Activated T-cell treated with anti-CD3 and anti-CD28 coated beads, Interleukin-2, amount 50 U/mL, for 1 hour (primary cell): ENCODE measurements at places on chromosomes 16 and 17.

DNA sequence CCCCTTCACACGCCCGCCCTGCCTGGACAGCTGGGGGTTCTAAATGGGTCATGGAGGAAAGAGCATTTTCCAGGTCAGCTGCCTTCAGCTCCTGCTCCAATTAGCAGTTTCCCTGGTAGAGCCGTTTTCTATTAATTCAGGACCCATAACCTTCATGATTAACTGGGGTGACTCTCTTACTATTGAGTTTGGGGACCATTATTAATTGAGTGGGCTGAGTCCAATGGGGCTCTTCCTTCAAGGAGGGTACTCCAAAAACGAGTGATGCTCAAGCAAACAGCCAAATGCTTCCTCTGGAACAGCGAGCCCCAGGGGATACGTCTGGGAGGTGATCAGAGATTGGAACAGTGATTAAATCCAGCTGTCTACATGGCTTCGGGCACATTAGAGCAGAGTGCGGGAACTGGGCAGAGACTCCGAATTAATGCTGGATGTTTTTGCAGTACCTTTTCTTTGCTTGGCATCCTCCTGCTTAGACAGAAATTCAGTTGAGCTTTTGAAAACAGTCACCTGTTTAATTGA, 68.1 kb upstream of the CACNG3 start:
- DNase-seq, result no peak

DNA sequence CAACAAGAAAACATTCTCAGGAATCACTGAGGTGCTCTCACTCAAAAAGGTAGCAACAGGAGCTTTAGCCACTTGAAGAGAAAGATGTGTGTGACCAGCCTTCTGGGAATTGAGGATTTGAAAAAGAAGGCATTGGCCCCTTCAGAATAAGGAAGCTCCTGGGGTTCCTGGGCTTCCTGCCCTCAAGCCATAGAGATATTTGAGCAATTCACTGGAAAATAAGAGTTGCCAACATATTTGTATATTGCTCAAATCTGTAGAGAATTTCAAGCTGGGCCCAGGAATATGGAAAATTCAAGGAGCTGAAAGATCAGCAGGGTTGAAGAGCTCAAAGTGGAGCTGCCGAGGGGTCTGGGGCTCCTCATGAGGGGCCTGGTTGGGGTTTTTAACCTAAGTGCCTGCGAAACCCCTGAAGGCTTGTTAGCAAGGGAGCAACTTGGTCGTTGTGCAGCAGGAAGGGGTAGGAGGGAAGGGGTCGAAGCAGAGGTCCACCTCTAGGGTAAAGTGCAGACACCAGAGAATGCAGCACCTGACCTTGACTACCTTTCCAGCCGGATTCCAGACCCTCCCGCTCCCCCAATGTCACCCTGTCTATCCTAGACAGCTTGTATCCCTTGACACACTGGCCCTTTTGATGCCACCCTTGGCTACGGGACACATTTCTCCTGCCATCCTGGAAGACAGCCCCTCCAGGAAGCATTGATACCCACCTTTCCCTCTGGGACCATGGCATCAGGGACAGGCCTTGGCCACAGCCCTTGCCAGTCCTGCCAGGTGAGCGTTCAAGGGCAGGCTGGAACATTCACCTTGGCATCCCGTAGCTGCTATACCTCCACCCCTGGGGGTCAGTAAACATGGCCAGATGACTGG, 67.6 kb upstream of the SREBF1 start:
- DNase-seq, result no peak

- no peak for DNase-seq
Measured at GRCh38 chr17:32570081-32570396, 83.2 kb downstream of the CDK5R1 start.

GRCh38 chr17:77498091-77498741, 357.4 kb downstream of the SEC14L1 start:
- no peak for DNase-seq

DNA sequence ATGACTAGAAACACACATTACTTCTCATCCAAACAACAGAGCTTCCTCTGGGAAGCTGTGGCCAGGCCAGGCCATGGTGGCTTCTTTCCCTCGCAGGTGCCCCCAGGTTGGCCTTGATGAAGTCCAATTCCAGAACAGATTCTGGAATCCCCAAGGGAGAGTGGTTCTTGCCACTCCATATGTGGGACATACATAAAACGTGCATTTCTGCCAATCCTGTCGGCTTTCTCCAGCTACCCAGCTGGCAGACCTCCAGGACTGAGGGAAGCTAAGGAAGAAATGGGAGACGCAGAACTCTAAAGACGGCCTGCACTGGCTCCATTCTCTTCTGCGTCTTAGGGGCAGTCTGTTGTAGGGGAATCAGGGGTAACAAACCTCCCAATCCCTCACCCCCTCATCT, 219.2 kb upstream of the CDH5 start:
- no peak for DNase-seq

DNA sequence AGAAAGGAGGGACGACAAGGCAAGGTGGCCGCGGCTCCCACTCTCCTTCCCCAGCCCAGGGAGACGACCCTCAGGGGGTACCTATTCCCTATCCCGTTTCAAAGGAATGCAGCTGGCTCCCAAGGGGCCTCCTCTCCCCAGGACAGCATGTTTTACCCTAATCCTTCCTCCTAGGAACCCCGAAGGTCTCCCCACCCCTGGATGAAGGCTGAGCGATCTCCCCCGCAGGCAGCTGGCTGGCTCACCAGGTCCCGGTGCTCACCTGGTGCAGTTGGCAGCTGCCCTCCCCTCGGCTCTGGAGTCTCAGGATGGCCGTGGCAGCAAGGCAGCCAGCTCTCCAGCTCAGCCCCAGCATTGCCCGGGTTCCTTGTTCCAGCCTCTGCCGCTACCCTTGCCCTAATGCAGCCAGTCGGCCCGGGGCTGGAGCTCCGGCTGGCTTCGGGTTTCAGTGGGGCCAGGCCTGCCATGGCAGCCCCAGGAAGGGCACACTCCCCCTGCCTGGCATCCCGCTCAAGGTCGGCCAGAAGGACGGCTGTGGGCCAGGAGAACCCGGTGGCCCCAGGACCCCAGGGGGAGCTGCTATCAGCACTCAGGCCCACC, 4.6 kb downstream of the CLUH start:
- DNase-seq, result no peak

- no peak for DNase-seq
Measured at GRCh38 chr17:68461589-68461988, 4.3 kb upstream of the WIPI1 start.

GRCh38 chr17:79372470-79373238, 238.2 kb downstream of the RBFOX3 start:
- no peak for DNase-seq

GRCh38 chr17:45643591-45643990, 140.5 kb upstream of the CRHR1 start:
- no peak for DNase-seq

DNA sequence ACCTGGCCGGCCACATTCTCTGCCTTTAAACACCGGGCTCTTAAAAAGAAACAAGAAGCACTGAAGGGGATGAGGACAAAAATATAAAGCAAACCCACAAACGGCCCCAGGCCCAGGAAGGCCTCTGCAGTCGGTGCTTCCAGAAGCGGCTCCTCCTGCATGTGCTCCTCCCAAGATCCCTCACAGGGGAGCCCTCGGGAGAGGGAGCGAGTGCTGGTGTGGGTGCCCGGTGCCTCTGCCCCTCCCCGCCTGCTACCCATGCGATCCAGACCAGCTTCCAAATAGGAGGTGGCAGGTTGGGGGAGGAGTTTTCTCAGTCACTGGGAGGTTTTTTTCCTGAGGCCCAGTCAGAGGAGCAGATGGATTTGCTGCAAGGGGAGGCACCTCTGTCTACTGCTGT, 15.8 kb downstream of the KDM8 start:
- DNase-seq, result no peak

DNA sequence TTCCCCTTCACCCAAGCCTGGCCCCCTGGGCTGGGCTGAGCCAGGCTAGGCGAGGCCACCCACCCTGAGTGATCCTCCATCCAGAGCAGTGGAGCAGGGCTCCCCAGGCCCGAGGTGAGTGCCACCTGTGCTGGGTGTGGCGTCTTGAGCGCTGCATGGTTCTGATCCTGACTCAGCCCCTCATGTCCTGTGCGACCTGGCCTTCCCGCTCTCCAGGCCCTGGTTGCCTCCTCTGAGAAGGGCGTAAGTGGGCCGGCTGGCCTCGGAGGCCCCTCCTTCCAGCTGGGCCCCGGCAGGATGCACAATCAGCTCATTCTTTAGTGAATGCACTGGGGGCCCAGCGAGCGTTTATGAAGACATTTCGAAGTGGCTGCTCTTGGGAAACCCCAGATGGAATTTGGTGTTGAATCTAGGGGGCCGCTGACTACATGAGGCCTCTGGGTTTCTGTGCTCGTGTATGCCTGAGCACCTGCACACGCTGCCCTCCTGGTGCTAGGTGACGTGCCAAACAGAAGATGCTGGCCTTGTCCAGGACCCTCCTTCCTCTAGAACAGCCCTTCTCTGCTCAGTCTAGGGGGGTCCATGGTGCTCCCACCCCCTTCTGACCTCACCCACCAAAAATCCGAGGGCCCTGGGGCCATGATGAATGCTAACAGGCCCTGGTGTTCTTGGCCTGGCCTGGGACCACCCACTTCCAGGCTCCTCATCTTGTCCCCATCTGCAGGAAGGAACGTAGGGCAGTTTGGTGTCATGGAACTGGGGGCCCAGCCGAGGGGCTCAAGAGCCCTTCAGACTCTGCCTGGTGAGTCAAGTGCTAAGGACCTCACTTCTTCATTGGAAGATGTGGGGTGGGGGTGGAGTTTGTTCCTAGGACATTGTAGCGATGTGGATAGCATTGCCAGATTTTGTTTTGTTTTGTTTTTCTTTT, 3.6 kb upstream of the TMEM92 start:
- DNase-seq, result no peak

GRCh38 chr17:9023392-9024218, 2.3 kb downstream of the NTN1 start:
- no peak for DNase-seq

- no peak for DNase-seq
Measured at GRCh38 chr17:6713130-6713917, at the start of gene SLC13A5. Gene SLC13A5 (minus strand): TSS chr17:6713369. CDS start chr17:6713333, 36 bp downstream.

GRCh38 chr16:3640632-3641501, 13.6 kb upstream of the DNASE1 start:
- DNase-seq, result no peak

GRCh38 chr17:63455417-63455816, 9.3 kb upstream of the CYB561 start:
- no peak for DNase-seq

- peak; percentile 72 for DNase-seq
Measured at GRCh38 chr17:7886227-7887037, 2.2 kb upstream of the CHD3 start.

GRCh38 chr16:84331998-84332780, 36.1 kb upstream of the ATP2C2 start:
- no peak for DNase-seq

GRCh38 chr17:49696233-49696761, 11.5 kb downstream of the SLC35B1 start:
- DNase-seq, result peak; percentile 50

DNA sequence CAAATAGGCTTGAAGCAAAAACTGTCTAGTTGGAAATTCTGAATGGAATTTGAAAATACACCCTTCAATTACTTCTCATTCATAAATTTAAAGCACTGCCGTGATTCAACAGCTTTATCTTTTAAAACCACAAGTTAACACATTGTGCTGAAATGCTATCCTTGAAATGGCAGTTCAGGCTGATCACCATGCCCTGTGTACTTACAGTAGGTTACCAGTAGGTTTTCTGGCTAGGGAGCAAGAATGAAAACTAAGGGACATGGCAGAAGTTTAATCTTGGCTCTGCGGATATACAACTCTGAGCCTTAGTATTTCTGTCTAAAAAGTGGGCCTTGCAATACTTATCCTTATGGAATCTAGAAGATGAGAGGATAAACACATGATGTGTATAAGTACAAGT, 28.0 kb downstream of the NXPH3 start:
- no peak for DNase-seq

DNA sequence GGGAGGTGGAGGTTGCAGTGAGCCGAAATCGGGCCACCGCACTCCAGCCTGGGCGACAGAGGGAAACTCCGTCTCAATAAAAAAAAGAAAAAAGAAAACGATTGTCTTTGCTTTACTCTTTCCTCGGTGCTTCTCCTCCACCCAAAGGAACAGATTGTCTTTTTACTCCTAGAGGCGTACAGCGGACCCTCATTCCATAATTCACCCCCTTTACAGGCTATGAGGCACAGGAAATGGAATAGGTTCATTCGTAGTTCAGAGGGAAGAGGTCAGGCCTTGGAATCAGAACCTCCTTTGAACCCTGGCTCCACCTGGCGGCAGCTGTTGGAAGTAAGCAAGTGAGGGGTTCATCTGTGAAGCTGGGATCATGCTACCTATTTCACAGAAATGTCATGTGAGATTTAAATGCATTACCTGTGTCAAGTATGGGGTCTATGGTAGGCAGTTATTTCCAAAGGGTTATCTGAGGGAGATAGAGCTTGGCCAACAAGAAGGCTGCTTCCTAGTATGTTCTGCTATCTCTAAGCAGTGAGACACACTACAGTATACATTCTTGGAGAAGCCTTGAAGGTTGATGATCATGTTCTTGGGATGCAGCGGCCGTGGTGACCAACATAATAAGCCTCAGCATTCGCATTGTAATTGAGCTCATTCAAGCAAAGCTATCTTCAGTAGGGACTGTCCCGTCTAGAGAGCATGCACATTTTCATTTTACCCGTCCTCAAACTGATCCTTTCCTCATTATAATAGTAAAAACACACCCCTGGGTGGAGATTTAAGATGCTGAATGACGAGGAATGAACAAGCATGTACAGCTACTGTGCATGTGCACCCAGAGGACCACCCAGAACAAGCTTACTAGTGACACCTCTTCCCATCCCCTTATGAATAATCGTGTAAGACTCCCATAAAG, 18.7 kb upstream of the ZNF689 start:
- peak; percentile 91 for DNase-seq

- no peak for DNase-seq
Measured at GRCh38 chr17:4130715-4131114, 12.1 kb downstream of the ZZEF1 start.

GRCh38 chr17:34902831-34903547, 58.3 kb downstream of the CCT6B start:
- no peak for DNase-seq

- DNase-seq, result no peak
Measured at GRCh38 chr16:86231996-86232350, 278.4 kb upstream of the FOXF1 start.

- no peak for DNase-seq
Measured at GRCh38 chr17:42553161-42553818, 567 bp downstream of the HSD17B1 start.

- DNase-seq, result no peak
Measured at GRCh38 chr17:48052956-48053757, 5.0 kb downstream of the NFE2L1 start.

- no peak for DNase-seq
Measured at GRCh38 chr17:27993723-27994310, 48.7 kb upstream of the NLK start.

DNA sequence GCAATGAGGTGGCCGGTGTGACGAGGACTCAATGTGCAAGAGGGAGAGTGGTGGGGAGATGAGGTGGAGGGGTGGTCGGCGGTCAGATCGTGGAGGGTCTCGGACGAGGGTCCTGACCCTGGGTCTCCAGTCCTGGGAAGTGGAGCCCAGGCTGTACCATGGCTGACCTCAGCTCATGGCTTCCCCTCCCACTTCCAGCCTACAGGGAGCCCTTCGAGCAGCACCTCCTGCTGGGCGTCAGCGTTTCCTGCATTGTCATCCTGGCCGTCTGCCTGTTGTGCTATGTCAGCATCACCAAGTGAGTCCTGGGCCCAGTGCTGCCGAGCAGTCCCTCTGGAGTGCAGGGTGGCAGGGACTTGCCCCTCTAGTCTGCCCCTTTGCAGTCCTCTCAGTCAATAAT, 41.8 kb downstream of the IL4R start:
- peak; percentile 61 for DNase-seq

GRCh38 chr16:81455720-81456494, 11.3 kb downstream of the CMIP start:
- no peak for DNase-seq

- DNase-seq, result no peak
Measured at GRCh38 chr16:62051942-62052341, 15.7 kb upstream of the CDH8 start.

- no peak for DNase-seq
Measured at GRCh38 chr16:47017636-47018035, 44.2 kb upstream of the DNAJA2 start.
